ENCODE measurements at places on chromosomes 5 and 9.

DNA sequence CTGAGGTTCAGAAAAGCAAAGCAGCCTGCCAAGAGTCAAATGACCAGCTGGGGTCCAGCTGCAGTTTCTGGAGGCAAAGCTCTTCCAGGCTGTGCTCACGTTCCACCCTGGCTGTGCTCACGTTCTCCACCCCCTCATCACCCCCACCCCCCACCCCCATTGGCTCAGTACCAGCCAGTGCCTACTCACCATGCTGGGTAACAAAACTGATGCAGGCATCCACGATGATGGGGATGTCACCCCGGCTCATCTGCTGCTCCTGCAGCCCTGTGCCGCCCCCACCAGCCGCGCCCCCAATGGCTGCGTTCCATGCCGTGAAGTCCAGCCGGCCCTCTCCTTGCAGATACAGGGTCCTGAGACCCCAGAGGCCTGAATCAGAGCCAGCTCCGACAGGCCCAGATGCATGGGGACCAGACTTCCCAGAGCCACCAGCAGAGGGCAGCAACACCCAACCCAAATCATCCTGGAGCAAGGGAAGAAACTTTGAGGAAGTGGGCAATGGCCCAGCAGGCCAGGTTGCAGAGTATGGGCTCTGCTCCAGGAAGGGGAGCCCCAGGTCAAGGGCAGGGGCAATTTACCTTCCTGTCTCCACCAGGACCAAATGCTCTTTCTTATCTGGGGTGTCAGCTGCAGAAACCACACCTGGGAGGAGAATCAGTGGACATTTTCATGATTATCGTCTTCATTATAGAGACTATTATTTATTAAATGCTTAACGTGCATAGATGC, 13.7 kb upstream of the FCHSD1 start:
- peak; percentile 78 for DNase-seq

GRCh38 chr5:150372639-150373038, 15.1 kb downstream of the TCOF1 start:
- no peak for DNase-seq

DNA sequence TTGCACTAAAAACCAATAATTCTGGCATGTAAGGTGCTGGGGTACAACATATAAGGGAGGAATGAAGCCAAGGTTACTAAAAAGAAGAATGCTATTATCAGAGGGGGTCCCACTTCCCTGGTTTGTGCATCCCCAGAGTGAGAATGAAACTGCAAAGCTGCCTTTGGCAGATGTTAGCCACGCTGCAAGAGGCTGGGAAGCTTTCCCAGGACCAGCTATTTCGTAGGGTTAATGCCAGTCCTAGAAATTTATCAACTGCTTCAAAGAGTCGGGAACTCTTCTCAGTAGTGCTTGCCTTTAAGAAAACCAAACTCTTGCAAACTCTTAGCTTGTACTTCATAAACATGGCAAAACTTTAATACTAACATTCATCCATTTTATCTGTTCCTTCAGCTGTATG, 87.5 kb upstream of the NR5A1 start:
- DNase-seq: no peak

DNA sequence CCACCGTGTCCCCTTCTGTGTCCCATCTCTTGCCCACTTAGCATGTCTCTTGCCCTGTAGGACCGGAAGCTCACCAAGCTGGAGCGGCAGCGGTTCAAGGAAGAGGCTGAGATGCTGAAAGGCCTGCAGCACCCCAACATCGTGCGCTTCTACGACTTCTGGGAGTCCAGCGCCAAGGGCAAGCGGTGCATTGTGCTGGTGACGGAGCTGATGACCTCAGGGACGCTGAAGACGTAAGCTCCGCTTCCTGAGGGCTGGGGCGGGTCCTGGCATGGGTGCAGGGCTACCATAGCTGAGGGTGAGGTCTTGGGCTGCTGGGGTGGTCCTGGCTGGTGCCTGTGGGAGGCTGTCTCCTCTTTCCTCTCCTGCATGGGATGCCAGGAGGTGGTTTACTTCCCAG, 45.7 kb downstream of the WNK2 start:
- DNase-seq: no peak

DNA sequence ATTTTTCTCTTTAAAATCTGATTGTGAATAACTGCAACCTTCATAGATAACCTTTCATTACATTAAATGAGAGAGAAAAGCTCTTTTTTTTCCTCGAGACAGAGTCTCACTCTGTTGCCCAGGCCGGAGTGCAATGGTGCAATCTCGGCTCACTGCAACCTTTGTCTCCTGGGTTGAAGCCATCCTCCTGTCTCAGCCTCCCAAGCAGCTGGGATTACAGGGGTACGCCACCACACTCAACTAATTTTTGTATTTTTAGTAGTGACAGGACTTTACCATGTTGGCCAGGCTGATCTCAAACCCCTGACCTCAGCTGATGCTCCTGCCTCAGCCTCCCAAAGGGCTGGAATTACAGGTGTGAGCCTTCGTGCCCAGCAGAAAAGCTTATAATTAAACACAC, 69.9 kb upstream of the ERBIN start:
- no peak for DNase-seq

DNA sequence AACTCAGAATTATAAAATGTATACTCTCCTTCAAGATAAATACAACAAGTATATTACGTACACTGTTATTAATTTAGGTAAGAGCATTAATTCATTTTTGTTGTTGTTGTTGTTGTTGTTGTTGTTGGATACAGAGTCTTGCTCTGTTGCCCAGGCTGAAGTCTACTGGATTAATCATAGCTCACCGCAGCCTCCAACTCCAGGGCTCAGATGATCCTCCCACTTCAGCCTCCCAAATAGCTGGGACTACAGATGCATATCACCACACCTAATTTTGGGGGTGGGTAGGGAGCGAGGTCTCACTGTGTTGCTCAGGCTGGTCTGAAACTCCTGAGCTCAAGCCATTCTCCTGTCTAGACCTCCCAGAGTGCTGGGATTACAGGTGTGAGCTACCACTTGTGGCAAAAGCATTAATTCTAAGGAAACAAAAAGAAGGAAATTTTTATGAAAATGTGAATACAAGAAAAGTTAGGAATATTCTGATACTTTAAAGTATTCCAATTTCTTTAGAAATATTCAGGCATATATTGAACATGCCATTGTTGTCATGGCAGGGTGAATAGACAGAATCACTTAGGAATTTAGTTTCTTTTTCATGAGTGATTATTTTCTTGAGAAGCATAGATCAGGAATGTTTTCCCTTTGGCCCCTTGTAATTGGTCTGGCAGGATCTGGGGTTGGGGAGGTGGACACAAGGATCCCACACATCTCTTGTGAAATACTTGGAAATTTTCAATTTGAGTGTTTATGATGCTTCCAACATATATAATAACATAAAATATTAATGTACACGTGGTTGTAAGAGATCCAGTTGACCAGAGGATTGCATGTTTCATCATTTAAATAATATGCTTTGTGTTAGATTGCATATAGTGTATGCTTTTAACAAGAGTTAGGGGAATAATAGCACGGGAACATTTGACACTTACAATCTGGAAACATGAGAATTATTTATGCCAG, 263.6 kb downstream of the FANCC start:
- no peak for DNase-seq

GRCh38 chr5:39534690-39535089, 109.9 kb upstream of the DAB2 start:
- DNase-seq: no peak

DNA sequence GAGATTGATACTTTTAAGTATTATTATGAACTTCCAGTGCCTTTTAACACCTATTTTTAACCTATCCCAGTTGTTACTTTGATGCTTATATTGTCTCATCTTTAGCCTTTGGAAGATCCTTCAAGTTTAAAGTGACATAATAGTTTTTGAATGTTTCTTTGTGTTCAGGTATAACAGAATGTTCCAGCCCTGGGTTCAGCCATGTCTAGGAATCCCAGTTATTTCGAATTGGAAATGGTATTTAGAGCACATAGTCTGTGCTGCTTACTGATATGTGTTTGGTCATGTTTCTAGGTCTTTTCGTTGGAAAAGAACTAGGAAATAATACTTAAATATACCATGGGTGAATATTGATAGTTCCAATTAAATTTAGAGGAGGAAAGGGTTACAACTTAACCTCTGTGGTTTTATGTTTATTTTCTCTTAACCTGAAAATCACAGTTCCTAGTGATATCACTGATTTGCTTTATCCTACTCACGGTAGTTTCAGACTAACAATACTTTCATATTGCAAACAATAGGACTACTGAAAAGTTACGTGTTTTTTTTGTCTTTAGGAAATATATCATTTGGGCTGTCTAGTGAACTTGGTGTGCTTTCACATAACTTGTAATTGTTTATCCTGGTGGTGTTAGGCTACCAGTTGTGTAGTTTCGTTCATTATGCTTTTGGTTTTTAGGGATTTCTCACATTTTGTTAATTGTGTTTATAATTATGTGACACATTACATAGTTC, 37.8 kb downstream of the UHRF2 start:
- DNase-seq: no peak

DNA sequence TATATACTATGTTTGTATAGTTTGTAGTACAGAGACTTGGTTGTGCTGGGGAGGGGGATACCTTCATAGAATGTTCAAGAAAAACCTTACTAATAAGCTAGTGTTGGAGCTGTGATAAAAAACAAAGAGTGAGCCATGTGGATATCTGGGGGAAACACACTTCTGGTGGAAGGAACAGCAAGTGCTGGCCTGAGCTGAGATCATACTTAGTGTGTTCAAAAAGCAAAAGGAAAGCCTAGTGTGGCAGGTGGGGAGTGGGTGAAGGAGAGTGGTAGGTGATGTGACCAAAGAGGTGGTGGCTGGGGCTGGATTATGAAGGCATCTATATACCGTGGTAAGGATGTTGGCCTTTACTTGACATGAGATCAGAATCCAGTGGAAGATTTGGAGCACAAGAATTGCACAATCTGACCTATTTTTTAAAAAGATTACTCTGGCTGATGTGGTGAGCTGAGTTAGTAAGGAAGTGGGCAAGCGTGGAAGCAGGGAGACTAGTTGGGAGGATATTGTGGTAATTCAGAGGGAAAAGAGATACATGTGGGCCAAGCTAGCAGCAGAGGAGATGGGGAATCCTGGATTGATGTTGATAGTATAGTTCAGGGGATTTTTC, 26.6 kb downstream of the PALM2AKAP2 start:
- no peak for DNase-seq

DNA sequence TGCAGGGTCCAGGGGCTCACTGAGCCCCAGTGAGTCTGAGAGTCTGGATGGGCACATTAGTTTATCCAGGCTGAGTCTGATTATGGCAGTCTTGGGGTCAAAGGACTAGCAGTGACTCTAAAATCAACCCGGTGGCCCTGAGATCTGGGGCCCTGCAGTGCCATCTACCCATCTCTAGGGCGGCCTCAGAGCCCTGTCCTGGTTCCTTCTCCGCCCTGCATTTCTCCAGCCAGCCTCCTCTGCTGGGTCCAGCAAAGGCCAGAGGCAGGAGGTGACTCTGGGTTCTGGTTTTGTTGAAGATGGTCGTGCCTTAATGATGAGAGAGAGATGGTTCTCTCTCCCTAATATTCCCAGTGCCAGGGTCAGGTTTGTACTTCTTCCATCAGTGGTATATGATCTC, 15.0 kb downstream of the DCANP1 start:
- DNase-seq: no peak

DNA sequence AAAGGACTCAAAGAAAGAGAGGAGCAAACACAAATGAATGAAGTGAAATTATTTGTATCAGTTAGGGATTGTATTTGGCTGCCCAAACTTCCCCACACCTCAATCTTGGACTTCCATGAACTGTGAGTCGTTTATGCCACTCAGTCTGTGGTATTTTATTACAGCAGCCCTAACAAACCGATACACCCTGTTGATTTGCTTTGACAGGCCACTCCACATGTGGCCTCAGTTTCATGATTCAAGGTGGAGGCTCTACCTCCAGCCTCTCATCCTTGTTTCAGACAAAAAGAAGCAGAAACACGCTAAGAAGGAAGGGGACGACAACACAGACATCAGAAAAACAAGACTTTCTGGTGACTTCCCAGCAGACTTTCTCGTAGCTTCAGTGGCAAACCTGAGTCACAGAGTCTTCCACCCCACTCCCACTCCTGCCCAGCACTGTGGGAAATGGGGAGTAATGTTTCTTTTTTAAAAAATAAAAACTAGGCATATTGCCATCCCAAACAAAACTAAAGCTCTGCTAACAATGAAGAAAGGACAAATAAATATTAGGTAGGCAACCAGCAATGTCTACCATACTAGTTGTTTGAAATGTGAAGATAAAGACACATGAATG, 52.2 kb upstream of the ABCA1 start:
- no peak for DNase-seq

DNA sequence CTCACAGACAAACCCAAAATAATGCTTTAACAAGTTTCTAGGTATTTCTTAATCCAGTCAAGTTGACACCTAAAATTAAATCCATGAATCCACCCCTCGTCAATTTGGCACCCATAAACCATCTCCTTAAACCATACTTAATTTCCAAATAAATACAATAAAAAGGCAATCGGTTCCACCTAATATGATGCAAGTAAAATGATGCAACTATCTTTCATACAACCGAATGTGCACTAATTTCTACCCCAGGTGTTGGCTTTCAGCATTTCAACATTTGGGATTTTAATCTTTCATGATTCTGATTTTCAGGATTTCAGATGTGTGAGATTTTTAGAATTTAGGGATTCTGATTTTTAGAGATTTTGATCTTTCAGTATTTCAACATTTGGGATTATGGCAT, 17.3 kb downstream of the PRKAA1 start:
- DNase-seq: no peak

DNA sequence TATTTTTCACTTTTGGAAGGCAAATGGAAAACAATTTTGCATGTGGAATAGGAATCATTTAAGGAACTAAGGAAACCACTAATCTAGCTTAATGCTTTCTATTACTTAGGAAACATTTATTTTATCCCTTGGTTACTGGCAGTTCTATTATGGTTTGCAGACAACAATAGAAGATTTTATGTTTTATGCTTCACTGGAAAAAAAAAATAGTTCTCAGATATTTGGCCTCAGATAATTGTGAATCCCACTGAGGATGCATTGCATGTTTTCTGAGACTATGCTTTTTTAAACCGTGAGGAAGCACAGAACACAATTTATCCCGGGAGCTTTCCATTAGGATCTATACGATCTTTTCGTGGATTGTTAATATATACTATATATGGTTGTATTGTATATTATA, 356.9 kb downstream of the CSNK1G3 start:
- DNase-seq: no peak

DNA sequence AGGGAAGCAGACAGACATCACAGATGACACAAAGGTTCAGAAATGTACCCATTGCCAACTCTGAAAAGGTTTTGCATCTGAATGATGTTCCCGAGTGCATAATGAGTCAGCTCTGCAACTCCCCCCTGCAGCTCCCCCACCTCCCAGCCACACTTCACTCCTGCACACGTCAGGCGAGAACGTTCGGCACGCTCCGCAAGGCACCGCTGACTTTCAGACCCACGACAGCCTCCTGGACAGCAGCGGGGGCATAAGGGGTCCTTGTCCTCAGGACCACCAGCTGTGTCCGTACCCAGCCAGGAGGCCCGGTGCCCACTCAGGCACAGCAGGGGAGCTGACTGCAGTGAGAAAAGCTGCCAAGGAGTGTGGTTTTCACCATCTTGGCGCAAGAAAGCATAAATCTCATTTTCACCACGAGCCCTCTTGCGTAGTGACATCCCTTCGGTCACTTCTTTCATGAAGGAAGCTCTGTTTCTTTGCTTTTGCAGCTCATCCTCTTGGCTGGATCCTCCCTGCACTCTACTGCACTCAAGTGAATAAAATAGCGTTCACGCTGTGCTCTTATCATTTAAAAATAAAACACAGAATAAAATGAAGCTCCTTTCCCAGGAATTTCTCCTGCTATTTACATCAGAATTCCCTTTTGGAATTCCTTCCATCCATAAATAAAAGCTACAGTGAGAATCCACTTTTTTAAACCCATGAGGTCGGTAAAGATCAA, 9.9 kb downstream of the GFPT2 start:
- no peak for DNase-seq
